ENCODE measurements at places on chromosomes 3 and 15.

DNA sequence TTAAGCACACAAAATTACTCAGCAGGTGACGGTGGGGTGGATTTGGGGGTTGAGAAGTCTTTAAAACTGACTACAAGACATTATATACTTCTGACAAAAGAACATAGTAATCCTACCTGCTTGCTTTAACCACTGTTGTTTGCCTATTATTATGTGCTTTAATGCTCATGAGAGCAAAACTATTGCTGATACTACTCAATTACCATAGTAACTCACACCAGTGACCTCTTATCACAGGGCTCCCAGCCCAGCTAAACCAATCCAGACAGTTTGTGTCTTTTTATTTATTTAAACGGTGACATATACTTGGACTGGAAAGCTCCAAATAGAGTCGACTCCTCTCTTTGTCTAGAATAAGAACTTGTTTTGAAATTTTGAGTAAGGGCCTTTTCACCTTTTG lies 42.8 kb upstream of the FEZF2 start:
- no peak for DNase-seq

DNA sequence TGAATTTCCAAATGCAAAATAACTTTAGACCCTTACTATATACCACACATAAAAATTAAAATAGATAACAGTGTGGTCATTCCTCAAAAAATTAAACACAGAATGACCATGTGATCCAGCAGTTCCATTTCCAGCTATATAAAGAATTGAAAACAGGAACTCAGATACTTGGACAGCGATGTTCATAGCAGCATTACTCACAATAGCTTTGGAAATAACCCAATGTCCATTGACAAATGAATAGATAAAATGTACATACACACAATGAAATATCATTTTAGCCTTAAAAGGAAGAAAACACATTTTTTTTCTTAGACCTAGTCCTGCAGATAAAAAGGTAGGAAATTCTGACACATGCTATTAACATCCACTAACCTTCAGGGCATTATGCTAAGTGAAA lies 26.7 kb downstream of the RAD51 start:
- DNase-seq: no peak

DNA sequence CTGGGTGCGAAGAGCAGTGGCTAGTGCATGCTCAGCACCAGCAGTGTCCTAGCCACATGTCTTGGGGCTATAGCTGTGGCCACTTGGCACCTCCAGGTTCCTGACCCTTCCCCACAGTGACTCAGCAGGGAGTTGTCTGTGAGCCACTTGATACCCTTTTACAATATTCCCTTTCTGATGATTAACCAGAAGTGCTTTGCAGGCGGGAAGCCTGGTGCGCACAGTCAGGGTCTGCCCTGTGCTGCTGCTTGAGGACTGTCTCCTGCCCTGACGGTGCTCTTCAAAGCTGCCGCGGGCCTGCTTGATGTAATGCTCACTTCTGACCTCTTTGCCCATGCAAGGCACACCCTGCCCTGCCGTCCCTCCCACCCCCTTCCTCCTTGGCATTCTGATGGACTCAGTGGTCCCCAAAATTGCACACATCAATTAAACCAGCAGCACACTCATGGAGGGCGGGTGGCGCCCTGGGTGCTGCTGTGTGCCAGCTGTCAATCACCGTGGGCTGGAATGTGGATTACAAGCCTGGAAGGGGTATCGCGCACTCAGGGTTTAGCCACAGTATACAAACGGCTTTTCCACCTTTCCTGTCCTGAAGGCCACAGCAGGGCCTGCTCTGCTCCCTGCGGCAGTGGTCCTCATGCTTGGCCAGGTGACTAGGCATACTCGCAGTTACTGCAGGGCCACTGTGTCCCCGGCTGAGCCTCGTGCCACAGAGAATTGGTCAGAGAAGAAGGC lies 40.9 kb upstream of the PCSK6 start:
- no peak for DNase-seq

- no peak for DNase-seq
These were observed 147.8 kb upstream of the KCNMB2 start for GRCh38 chr3:178388473-178388872.

DNA sequence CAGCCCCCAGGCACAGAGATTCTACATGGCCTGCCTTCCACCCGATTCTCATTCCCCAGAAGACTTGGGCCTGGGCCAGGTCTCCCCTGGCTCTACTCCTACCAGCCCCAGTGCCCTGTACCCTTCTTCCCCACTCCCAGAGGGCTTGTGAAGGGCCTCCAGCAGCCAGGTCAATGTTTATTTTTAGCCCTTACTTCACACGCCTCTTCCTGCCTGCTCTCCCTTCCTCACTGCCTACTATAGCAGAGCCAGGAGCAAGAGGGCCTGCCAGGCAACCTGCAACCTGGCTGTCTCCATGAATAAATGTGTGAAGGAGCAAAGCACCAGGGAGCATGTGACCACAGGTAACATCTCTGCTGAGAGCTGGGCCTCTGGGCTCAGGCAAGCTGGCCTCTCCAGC lies 26.4 kb upstream of the APEH start:
- DNase-seq: no peak

- DNase-seq: no peak
These were observed 168.7 kb downstream of the PTPRG start for GRCh38 chr3:61730056-61730455.

- DNase-seq: no peak
These were observed 9.7 kb upstream of the RAB6B start for GRCh38 chr3:133905376-133905775.

DNA sequence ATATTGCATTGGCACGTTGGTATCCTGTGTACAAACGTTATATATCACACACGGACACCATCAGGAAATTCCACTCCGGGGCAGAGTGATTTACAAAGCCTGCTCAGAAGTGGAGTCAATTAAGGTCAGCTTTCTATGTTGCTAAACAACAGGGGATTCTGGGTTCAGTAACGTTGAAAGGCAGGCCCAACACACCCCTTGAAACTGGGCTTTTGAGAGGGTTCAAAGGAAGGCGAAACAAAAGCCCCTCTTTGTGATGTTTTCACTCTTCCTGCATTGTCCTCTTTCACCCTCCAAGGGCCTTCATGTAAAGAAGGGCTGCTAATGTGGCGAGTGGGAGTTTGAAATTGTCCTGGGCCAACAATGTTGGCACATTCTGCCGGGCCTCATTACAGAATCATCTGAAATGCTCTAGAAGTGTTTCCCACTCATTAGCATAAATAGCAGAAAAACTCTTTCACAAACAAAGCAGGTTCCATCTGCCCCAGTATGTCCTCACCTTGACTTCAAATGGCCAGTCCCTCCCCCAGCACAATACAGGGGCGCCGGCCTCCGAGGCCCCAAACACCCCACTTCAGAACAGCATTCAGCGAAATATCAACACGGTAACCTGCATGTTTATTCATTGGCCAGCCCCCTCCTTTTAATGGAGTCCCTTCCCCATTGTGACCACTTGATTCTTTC lies 76.4 kb downstream of the HES1 start:
- no peak for DNase-seq

DNA sequence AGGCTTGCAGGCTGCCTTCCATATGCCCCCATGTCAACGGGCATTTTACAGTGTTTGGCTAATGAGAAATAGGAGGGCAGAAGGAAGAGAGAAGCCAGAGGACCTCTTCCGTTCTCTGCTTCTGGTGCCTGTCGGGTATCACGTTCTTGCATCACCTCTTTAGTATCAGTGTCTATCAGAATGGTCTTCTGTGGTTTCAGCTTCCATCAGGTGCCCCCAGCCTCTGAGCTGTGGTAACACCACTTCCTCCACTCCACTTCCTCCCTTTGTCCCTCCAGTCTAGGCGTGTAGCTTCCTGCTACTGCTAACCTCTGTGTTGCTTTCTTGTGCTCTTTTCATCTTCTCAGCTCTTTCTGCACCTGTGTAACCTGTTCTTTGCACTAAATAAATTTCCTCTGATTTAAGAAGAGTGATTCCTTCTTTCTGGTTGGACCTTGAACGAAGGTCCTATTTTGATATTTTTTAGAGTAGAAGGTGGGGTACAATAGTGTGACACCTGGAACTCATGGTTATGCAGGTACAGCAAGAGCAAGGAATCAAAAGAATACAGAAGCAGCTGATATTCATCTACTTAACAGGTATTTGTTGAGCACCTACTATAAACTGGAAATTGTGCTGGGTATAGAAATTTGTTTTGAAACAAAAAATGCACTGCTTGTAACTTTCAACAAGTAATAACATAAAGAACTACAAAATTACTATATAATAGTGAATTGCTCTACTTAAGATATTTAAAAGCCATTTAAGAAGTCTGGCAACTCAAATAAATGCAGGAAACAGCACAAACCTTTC lies 27.4 kb upstream of the FOXB1 start:
- DNase-seq: peak; percentile 98

GRCh38 chr15:65054333-65055200 lies 9.4 kb downstream of the SLC51B start:
- peak; percentile 53 for DNase-seq

GRCh38 chr3:66239513-66240123 lies 18.8 kb downstream of the SLC25A26 start:
- no peak for DNase-seq

DNA sequence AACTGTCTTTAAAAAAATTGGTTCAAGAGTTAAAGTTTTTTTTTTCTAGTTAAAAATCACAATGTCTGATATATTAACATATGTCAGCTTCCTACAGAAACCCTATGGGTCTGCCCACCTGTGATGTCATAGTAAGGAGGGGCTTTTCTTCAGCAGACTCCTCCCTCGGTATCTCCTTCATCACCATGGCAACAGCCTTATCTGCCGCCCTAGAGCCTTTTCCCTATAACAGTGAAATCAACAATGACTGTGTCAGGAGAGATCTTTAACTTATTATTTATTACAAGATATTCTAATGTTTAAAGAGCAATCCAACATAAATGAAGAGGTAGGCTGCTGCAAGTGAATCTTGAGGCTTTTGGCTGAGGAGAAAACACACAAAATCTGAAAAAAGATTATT lies 138.7 kb downstream of the PEX5L start:
- DNase-seq: no peak

DNA sequence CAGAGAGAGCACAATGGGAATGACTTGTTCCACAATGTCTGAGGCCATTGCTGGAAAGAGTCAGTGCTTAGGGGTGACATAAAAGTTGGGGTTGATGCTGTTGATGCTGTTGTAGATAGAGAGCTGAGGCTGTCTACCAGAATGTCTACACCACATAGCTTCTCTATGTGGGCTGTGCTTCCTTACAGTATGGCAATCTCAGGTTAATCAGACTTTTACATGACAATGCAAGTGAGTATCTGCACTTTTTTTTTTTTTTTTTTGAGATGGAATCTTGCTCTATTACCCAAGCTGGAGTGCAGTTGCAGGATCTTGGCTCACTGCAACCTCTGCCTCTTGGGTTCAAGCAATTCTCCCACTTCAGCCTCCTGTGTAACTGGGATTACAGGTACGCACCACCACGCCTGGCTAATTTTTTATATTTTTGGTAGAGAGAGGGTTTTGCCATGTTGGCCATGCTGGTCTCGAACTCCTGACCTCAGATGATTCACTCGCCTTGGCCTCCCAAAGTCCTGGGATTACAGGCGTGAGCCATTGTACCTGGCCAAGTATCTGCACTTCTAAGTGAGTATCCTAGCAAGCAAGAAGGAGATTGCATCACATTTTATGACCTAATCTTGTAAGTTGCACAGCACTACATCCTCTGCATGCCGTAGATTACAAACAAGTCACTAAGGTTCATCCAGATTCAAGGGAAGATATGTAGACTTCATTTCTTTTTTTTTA lies 28.7 kb downstream of the DLEC1 start:
- DNase-seq: no peak

DNA sequence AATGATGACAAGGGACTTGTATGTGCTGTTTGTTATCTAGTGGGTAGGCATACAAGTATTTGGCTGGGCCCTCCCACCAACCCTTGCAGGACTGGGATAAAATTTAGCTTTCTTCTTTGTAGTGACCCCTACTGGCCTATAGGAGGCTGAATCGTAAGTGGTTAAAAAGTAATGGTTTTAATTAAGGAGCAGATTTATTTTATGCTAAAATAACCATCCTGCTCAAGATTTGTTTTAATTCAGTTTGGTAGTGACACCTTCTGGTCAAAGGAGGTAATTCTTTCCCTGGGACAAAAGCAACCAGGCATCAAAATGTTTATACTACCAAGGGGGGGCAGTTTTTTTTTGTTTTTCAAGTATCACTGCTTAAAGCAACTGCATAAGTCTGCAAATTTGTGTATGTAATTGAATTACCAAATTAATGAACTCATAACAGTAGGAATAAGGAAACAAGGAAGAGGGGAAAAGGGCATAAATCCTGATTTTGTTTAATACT lies 70.7 kb downstream of the TOP2B start:
- DNase-seq: no peak

- DNase-seq: no peak
These were observed 4.6 kb upstream of the TM4SF1 start for GRCh38 chr3:149382101-149382467.

DNA sequence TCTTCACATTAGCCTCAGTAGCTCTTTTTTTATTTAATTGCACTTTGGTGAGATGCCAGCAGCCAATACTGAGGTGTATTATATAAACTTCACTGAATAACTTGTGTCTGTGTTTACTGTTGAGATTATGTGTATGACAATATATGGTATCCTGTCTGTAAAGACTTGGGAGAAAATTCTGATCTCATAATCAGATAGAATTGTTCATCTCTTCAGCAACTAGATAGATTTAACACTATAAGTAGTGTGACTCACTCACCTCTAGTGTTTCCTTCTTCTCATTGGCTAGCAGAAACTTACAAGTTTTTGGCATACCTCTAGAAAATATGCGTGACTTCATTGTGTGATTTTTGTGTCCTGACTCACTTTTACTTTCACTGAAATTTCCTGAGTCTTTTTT lies 67.6 kb upstream of the TGFBR2 start:
- DNase-seq: no peak

DNA sequence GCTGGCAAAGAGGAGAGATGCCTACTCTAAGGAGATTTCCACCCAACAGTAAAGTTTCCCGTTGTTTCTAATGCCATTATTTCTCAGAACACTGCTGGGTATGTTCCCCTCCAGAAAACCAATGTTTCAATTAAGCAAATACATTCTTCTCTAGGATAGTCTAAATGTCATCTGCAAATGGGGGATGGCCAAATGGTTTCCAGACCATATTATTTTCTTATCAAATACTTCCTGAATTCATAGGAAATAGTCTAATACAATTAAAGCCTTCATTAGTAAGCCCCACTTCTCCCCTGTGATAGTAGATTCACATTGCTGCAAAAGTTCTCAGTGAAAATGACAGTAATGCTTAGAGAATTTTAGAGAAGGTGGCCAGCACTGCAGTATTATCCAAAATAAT lies 716.6 kb downstream of the GRM7 start:
- no peak for DNase-seq

- DNase-seq: peak; percentile 41
These were observed 4.8 kb downstream of the GNB4 start for GRCh38 chr3:179446501-179446900.

- DNase-seq: no peak
These were observed 43.2 kb upstream of the TNFAIP8L3 start for GRCh38 chr15:51137880-51138430.

DNA sequence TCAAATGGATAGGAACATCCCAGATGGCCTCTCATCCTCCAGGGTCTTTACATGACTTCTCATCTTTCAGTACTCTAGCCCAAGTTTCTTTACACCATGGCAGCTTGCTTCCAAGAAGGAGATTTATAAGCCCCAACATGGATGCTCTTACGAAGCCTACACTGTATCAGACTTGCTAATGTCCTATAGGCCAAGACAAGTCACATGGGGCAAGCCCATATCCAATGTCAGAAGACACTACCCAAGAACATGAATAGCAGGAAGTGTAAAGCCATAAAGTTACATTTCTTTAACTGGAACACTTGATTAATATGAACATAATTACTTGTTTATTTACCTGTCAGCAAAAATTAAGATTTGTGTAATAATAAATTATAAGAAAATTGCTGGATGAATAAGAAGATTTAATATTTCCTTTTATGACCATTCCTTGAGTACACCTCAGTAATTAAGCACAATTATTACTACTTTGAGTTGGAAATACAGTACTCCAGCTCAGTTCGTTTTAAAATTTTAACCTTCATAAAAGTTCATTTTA lies 5.1 kb downstream of the SPESP1 start:
- no peak for DNase-seq
